ENCODE measurements at places on chromosomes 12 and 14. TPM values are rescaled to one million over a fixed set of nuclear protein-coding genes. Genes with fewer than 3 reads are reported as not detected.

DNA sequence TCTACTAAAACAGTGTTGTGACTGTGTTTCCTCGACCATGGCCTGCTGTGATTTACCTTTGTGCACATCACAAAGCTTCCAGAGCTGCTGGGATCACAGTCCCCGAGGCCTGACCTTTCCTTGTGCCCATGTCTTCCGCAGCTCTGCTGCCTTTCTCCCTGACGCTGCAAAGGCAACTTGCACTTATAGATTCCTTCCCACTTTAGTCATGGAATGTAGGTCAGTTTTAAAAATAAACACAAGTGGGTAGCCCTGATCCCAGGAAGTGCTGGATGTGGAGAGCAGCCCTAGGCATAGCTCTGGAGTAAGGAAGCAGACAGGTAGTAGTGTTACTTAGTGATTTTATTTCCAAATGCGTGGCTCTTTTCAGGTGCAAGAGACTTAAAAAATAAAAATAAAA is 825.7 kb downstream of the AACS start:
- DNase-seq: no peak

- no peak for DNase-seq
Measured at GRCh38 chr12:5548152-5548943, 116.4 kb downstream of the NTF3 start.

- DNase-seq: no peak
Measured at GRCh38 chr14:44889595-44890471, 71.9 kb downstream of the KLHL28 start.

SERPINA6 gene
- 0.43 TPM for polyA plus RNA-seq

GUCY2C gene
- not detected for polyA plus RNA-seq

Data from A549 (cell line).